Stimulated activated CD8-positive, alpha-beta memory T cell treated with anti-CD3 and anti-CD28 coated beads, Interleukin-2, amount 100 ng/mL, for 1 hour (primary cell): ENCODE measurements at places on chromosomes 13 and 19.

DNA sequence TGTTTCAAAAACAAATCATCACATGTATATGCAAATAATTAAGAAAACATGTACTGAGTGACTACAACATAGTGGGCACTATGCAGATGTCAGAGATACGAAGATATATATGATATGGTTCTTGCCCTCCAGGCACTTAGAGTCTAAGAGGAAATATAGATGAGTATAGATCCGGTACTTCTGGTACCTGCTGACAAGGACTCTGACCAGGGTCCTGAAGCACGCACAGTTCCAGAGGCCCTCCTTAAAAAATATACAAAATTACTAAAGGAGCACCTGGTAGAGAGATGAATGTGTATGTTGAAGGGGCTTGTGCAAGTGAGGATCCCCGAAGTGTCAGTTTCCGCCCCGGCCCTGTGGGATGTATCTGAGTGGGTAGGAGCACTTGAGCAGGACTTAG, 31.3 kb downstream of the MTUS2 start:
- DNase-seq: no peak

- DNase-seq: no peak
These were observed 2.0 kb downstream of the ZBTB7A start for GRCh38 chr19:4064496-4065260.

DNA sequence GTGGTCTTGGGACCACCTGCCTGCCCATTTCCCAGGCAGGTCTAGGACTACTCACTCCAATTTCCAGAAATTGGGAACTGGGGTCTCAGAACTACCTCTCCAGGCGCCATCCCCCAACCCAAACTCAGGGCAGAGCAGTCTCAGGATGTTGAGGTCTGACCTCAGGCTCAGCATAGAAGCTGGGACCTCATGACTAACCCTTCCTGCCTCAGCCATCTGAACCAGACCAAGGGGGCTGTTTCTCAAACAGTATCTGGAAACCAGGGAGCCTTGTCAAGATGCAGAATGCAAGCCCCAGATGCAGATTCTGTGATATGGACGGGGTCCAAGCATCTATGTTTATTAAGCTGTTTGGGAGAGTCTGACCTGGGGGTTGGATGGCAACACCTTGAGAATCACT, 1.3 kb downstream of the FBXW9 start:
- no peak for DNase-seq

DNA sequence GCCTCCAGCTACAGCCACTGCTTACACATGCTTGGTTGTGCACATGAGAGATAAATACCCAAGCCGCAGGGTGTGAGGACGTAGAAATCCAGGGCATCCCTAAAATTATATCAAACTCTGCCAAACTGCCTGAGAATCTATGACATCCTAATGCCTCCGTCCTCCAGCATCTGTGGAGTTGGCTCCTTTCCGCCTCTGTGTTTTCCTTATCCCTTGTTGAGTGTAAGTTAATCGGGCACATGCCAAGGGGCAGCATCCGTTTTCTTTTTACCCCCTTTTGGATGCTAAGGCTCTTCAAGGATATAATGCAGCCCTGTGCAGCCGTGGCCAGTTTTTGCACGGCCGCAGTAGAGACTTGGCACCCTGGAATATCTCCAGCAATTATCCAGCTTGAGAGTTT, 66.5 kb downstream of the COL4A2 start:
- DNase-seq: no peak

DNA sequence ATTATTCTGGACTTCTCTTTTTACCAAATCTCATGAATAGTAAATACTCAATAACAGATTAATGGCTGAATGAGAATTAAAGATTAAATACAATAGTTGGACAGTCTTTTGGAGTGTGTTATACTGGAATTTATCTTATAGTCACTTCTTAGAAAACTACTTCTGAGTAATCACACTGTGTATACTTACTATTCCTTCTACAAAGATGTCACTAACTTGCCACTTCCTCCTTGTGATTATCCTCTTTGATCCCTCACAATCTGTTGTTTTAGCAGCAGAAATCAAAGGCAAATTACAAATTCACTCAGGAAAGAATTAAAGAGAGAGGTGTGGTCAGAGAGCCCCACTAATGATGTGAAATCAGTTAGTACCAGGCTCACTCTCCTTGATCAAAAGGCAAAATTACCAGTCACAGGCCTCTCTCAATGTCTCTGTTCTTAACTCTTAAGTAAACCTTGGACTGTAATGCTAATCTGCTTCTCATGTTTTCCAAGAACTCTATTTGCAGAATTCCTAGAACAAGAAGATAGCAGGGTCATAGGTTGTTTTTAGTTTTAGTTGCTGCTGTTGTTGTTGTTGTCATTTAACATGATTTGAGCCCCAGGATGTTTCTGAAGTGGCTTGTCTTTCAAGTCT, 37.3 kb upstream of the FNDC3A start:
- DNase-seq: no peak

- DNase-seq: no peak
These were observed 19.0 kb downstream of the FNDC3A start for GRCh38 chr13:48994706-48995105.

- no peak for DNase-seq
These were observed 191.1 kb downstream of the EFNB2 start for GRCh38 chr13:106344342-106344741.

DNA sequence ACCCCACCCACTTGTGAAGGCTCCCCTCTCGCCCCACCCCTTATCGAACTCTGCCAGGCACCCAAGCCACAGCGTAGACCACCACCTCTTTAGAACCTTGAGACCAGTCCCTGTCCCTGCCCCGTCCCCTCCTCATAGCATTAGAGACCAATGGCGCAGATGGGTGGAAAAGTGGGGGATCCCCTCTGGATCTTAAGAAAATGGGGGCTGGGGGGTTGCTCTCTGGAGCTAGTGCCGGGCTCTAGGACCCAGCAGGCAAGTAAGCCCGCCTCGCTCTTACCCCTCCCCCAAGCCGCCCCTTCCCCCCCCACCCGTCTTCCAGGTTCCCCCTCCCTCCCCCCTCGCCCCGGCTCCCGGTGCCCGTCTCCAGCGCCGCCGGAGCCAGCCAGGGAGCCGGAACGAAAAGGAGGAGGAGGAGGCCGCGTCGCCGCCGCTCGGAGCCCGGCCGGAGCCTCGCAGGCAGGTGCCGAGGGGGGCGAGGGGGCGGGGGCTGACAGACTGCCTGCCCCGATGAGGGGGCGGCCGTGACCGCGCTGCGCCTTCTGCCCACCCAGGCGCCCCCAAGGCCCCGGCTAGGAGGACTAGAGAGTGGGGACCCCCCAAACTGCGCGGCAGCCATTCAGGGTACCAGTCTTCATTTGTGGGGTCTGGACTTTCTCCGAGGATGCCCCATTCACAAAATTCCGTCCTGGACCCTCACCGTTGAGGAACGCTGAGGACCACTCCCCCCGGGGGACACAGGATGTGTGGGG, at the start of gene SPRED3:
SPRED3 (plus strand) TSS at position 349 of the 752 bp plus-strand sequence. CDS start 1,606 bp downstream, outside the sequence.
- no peak for DNase-seq

- peak; percentile 48 for DNase-seq
These were observed 9.1 kb upstream of the LILRB5 start for GRCh38 chr19:54266133-54266532.

GRCh38 chr19:47240556-47240955, 9.6 kb upstream of the BBC3 start:
- no peak for DNase-seq

GRCh38 chr13:73556902-73557301, 498.1 kb downstream of the KLF5 start:
- no peak for DNase-seq

- DNase-seq: no peak
These were observed 47.7 kb downstream of the STK24 start for GRCh38 chr13:98529171-98529570.

DNA sequence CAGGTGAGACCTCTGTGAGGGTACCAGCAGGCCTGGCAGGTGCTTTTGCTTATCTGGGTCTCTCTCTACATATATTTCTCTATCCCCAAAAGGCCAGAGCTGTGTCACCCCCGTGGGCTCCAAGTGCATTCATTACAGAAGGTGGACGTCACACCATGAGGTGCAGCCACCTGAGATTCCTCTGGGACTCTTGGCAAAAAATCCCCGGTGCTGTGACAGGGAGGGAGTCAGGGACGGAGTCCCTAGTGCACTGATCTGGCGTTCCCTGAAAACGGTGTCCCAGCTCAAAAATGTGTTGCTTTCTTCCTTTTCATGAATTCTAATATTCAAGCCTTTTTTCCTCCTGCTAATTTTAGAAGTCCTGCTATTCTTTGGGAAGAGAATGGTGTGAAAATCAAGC, 13.5 kb downstream of the TSHZ3 start:
- DNase-seq: no peak

DNA sequence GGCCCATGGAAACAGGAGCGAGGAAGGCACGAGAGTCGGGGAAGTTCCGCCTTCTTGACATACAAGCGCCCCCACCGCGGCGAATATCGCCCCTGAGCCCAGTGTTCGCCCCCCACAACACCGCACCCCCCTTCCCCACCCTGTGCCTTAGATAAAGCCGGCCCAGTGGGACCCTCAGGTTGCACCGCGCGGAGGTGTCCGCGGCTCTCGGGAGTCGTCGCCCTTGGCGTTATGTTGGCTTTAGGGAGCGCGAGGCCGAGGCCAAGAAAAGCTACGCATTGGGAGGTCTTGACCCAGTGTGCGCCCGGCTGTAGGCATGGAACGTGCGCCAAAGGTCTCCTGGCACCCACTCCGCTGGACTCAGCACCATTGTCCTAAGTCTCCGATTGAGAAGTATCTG, 603 bp upstream of the ZNF132 start:
- no peak for DNase-seq

DNA sequence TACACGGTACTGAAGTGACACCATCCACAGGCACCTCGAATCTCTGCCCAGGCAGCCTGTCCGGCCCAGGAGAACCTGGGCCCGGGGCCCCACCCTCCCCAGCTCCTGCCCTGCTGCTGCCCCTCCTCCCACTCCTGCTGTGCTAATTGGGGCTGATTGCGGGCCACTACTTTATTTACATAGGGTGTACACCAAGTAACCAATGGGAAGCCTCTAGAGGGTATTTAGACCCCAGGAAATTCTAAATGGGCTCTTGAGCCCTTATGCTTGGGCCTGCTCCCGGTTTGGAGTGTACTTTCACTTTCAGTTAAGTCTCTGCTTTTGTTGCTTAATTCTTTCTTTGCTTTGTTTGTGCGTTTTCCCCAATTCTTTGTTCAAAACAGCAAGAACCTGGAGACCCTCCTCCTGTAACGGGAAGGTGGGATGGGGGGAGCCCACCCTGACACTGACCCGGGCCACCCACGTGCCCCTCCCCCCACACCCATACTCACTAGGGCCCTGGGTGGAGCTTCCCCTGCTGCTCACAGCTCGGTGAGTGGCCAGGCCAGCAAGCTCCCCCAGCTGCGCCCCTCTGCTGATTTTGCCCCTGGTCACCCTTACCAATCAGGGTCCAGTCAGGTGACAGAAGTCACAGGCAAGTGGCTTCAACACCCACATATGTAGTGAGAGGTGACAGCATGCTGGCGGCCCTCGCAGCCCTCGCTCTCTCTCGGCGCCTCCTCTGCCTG, 9.4 kb downstream of the SCGB2B2 start:
- no peak for DNase-seq

- no peak for DNase-seq
These were observed 10.6 kb upstream of the PDCD2L start for GRCh38 chr19:34393629-34394028.

DNA sequence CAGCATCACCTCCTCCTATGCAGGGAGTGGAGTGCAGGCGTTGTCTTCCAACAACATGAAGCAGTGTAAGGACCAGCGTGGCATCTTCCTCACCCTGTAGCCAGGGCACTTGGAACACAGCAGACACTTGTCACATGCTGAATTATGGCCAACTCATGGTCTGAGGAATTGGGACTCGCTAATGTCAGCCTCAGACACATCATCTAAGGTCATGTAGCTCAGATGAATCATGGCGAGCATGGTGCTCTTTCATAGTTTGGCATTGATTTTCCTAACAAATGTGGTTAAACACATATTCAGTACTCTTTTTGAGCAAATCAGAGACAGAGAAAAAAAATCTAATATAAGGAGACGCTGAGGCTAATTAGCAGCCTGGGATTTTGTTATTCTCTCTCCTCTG, 99.6 kb upstream of the SGCG start:
- DNase-seq: no peak

DNA sequence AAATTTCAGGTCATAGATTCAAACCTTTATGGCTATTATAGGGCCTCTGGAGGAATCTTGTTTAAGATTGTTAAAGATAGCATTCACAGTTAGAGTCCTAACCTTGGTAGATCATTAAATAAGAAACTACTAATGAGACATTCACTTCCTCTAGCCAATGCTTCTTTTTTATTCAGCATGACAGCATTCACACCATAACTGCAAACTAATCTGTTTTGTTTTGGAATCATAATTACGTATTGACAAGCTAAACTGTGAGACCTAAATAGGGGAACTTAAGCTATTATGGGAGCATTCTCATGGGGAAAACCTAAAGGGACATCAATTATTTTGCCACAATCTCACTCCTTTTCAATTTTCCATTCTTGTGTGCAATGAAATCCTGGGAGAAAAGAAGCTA, 653.8 kb downstream of the PCDH9 start:
- DNase-seq: no peak

- DNase-seq: no peak
These were observed 110.4 kb upstream of the TSC22D1 start for GRCh38 chr13:44686531-44686934.

- DNase-seq: no peak
These were observed 5.9 kb upstream of the ACOD1 start for GRCh38 chr13:76942363-76942762.

DNA sequence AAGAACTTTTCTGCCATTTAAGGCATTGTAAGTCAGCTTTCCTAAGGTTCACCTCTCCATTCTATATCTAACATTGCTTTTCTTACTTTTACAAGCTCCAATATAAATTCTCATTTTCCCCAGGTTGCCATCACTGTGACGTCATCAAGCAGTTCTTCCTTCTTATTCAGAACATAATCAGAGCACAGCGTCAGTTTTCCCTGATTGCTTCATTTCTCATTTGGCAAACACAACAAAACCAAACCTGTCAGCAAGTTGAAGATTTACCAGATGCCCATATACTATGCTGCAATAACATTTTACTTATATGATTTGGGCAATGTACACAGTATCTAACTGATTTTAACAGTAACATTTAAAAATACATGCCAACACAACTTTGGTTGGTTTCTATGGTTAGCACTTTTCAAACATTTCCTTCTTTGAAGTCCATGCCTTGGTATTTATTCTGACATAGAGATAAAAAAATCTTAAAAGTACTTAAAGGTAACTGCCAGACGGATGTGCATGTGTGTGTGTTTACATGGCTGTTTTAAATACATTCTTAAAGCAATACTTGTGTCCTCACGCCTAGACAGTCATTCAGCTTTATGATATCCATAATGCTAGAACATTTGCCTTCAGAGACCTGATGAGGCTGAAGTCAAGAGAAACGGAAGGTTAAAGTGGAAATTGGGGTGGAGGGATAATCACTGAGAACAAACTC, 264.0 kb downstream of the KLF12 start:
- DNase-seq: no peak

DNA sequence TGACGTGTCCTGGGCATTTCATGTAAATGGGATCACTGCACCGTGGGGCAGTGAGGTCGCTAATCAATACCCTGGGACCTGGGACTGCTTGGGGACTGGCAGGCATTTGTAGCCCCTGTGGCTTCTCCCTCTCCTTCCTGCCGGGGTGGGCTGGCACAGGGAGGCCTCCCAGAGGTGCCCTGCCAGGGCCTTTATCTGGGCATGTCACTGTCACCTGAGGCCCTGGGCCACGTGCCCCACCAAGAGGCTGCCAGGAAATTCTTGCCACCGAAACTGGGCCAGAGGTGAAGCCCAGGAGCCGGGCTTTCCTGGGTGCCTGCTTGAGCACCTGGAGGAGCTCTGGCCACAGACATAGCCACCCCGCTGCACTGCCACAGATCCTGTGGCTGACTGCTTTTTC, 1.8 kb upstream of the NMRK2 start:
- DNase-seq: no peak

- no peak for DNase-seq
These were observed 13.9 kb downstream of the TBC1D4 start for GRCh38 chr13:75468098-75468497.

- no peak for DNase-seq
These were observed 2.9 kb downstream of the CYSLTR2 start for GRCh38 chr13:48656608-48657007.
